Suppressor macrophage treated with lipopolysaccharide for 1 hour (primary cell): ENCODE measurements at places on chromosomes 12 and 14.

DNA sequence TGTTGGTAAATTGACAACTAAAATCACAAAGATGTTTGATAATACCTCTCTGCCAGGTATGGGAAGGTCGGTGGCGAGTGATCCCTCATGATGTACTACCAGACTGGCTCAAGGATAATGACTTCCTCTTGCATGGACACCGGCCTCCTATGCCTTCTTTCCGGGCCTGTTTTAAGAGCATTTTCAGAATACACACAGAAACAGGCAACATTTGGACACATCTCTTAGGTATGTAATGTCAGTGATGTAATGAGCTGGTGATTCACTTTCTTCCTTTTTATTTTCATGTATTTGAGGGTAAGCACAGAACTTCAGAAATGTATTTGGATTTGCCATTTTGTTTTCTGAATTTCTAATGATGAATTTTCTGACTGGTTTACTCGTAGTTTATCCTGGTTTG lies 42.6 kb upstream of the LRTM2 start:
- DNase-seq, result peak; percentile 21

DNA sequence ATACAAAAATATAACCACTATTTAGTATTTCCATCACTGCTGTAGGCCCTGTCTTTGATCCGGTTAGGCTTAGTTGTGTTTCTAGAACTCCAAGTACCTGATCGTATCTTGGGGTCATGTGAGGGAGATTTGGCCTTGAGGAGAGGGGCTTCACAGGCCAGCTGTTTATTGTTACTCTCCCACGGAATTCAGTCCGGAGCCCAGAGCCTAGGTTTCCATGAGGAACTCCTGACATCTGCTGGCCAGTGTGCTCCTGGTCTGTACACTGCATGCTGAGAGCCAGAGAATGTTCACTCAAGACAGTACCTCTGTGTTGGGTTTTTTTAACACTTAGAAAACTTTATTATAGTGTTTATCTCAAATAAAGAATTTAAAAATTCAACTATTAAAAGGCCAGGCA lies 341.0 kb upstream of the TMEM132C start:
- DNase-seq, result no peak

- no peak for DNase-seq
Measured at GRCh38 chr14:85576218-85576617, 46.3 kb downstream of the FLRT2 start.

DNA sequence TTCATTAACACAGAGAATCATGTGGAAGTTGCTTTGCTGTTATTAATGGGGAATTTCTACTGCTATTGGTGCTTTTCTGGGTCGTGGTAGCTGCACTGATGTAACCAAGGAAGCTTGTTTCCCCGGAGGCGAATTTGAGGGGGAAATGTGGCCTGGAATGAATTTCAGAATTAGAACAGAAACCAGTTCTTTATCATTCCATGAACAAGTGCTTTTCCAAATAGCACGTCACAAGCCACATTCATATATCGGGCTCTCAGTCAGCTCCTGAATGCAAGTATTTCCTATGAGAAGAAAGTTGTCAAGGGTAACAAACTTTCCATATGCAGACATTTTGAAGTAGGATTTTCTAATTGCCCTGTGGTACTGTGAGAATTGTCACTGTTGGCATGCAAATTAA lies 1353.2 kb downstream of the AACS start:
- no peak for DNase-seq

GRCh38 chr12:44317651-44318126 lies 481.8 kb downstream of the TMEM117 start:
- DNase-seq, result no peak
